Aorta (tissue), 5 donors: ENCODE measurements at places on chromosomes 11 and 22. TPM values are rescaled to one million over a fixed set of nuclear protein-coding genes. Genes with fewer than 3 reads are reported as not detected.

DNA sequence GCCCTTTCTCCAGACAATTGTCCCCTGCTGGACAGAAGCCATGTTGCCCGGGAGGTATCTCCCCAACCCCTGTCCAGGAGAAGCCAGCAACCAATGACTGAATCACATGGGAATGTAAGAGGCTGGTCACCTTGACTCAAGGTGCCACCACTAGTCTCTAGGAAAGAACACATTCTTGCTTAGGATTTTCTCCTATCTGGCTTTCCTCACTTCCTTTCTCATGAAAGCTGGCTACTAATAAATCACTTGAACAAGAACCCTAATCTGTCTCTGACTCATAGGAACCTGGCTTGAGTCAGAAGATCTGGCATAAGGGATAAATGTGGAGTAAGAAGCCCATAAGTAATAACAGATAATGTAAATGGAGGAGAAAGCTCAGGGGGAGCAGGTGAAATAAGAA lies 101.4 kb upstream of the C11orf87 start:
- DNase-seq = no peak
- H3K27ac ChIP-seq = no peak overlapping the region
- H3K4me1 ChIP-seq = no peaks in the 10 kb centered on the region

DNA sequence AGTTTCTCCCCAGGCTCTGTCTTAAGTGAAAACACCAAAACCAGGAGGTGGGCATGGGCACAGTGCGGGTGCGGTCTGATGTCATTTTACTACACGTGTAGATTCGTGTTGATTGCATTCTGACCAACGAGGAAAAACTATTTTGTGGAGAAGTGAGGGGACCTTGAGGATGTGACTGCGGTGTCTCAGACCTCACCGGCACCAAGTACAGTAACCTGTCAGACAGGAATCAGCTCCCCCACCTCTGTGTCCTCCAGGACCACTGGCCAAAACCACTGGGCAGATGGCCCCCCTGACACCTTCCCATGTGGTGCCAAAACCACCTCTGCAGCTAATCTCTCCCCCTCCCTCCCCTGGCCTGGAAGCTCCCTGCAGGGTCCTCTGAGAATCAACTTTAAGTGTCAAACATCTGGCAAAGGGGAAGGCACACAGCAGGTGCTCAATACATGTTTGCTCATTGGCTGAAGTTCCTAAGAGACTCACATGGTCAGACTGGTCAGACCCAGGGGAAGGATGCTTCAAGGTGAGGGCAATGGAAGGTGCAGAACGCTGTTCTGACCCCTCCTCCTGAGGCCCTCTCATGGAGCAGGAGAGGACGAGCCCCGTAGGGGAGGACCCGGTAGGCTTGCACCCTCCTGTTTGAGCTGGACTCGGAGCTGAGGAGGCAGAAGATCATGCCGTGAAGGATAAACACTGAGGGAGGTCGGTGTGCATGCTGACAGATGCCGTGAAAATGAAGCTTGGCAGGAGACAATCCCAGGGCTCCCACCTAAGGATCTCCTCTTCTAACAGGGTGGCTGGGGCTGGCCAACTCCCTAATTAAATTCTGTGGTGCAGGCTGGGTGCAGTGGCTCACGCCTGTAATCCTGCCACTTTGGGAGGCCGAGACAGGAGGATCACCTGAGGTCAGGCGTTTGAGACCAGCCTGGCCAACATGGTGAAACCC lies 129.9 kb downstream of the MPPED1 start:
- DNase-seq = no peak
- H3K27me3 ChIP-seq = no peaks in the 10 kb centered on the region
- H3K4me3 ChIP-seq = no peak overlapping the region
- H3K36me3 ChIP-seq = no peaks in the 10 kb centered on the region

- no peak overlapping the region for H3K4me3 ChIP-seq
- no peak for DNase-seq
- H3K36me3 ChIP-seq = no peaks in the 10 kb centered on the region
- no peak overlapping the region for H3K27ac ChIP-seq
- no peaks in the 10 kb centered on the region for H3K27me3 ChIP-seq
Observed at GRCh38 chr11:10051868-10052586, 242.0 kb downstream of the SBF2 start.

MRGPRE gene
- total RNA-seq = not detected

SLC1A2 gene
- 1.5 TPM for total RNA-seq
